Activated effector memory CD4-positive, alpha-beta T cell treated with anti-CD3 and anti-CD28 coated beads, Interleukin-2, amount 50 U/mL, for 16 hours (primary cell): ENCODE measurements at places on chromosomes 4 and X.
A peak's percentile ranks its signal among the peaks of the same experiment; 100 is the strongest.

GRCh38 chr4:117957571-117957970 is 76.7 kb upstream of the NDST3 start:
- no peak for DNase-seq

- DNase-seq = no peak
Observed at GRCh38 chr4:178665916-178666315, 1223.7 kb upstream of the AGA start.

- no peak for DNase-seq
Observed at GRCh38 chrX:68660746-68661145, 13.3 kb downstream of the STARD8 start.

- DNase-seq = peak; percentile 67
Observed at GRCh38 chr4:26746802-26747213, 113.8 kb upstream of the STIM2 start.

DNA sequence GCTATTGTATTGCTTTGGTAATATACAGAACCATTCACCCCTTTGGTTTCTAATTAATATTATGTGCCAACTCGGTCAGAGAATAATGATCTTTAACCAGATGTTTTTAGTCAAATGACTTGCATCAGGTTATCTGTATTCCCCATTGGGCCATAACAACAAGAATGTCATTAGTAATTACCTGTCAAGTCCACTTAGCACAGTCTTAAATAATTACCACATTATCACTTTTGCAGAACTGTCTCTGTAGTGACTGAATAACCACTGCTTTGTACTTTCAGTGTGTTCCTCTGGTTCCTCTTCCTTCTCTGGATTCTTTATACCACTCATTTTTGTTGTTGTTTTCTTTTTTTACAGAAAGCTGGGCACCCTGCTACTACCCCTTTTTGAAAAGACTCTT is 257.7 kb upstream of the SPOCK3 start:
- no peak for DNase-seq

DNA sequence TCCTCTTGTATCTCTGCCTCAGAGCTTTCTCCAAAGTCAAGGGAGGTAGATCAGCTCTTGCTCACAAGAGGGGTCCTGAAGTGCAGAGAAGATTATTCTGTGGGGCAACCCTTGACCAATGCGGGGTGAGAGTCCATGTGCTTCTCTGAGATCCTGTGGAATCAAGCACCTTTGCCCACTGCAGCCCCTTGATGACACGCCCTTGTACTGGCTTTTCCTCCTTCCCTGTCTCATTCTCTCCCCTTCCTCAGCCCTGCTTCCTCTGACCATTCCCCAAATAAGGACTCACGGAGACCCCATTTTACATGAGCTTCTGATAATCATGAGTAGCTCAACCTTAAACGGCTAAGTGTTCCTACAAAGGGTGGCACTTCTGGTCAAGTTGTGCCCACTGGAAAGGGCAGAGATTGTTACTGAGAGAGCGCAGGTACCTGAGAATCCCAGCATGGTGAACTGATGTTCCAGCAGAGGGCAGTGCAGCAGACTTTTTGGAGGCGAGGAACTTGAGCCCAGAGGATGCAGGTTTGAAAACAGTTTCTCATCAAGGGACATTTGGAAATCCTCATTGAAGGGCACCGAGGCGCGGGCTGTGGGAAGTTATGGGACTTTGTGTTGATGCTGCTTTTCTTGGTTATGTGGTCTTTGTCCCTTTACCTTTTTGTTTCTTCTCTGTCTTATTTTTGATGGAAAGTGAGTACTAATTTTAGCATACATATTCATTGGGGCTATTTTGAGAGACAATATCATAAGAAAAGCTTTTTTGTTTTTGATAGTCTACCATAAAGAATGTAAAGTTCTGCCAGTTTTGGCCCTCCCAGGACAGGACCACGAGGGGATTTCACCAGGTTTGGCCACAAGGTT is 201.3 kb downstream of the RBM46 start:
- peak; percentile 65 for DNase-seq

DNA sequence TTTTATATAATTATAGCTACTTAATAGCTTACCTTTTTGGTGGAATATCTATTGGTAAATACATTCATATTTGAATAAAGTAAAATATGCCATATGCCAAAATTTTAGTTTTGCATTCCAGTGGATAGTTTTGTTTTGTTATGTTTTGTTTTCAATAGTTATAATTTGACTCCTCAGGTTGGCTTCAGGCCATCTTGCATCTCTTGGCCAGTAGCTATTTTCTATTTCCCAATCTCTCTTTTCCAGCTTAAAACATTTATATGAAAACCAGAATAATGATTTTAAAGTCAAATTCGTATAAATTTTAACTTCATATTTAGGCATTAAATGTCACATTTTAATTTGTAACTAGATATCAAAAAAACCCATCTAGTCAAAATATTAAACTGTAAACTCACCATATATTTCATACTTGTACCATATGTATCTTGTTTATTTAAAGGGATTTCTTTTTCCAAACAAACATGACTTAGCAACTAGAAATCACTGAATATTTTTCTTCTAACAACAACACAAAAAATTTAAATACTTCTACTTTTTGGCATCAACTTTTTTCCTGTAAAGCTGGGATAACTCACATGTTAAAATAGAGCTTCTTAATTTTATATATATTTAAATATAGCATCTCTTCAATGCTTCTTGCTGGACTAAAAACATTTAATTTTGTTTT is 1209.6 kb downstream of the PCDH7 start:
- no peak for DNase-seq

GRCh38 chrX:77935886-77936285 is 25.4 kb downstream of the ATP7A start:
- DNase-seq = no peak

DNA sequence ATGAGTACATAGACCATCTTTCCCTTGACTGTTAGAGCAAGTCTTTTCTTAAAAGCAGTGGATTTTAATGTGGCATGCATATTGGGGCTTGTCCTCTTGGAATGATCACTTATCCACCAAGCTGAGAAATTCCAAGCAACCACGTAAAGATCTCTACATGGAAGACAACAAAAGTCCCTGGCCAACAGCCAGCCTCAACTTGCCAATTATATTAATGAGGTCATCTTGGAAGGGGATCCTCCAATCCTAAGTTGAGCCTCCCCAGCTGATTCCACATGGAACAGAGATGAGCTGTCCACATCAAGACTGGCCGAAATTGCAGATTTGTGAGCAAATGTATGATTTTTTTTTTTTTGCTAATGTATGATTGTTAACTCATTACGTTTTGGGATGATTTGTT is 20.6 kb upstream of the FTHL17 start:
- no peak for DNase-seq

DNA sequence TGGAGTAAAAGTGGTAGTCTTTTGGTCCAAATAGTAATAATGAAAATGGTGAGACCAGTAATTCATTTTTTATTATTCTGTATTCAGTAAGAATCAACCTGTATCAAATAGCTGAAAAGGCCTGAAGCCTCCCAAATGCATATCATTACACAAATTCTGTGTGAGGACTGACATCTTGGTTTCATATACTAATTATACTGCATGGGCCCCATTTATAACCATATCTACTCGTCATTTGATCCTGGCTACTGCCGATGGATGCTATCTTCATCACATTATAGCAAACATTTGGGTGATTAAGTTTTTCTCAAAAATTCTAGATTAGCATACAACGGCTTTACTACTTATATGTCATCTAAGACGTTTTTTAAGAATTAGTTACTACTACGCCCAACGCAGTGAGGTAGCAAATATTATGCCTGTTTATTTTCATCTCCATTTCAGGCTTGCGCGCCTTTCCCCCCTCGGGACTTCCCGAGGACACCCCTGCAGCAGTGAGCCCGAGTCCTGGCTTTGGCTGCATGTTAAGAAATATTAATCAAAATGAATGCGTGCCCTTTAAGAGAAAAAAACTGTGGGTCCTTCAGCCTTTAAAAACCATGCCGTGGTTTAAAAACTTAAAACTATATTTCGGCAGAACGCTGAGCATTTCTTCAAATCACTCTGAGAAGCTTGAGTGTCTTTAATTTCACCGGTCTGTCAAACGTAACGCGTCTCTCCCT is 814 bp upstream of the MMAA start:
- peak; percentile 68 for DNase-seq

DNA sequence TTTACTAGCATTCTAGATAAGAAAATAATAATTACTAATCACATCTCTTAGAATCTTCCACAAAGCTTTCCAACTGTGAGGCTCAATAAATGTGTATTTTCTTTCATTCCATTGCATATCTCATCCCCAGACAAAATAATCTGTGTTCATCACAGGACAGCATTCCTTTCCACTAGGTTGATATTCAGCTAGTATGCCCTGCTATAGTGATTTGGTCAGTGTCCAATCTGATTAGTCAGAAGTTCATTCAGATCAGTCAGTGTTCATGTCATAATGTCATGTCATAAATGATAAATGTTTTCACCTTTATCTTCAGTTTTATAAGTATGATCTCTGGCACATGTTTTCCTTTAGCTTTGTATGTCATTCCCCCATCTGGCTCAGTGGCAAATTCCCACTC is 611.4 kb downstream of the KCTD8 start:
- no peak for DNase-seq

- DNase-seq = no peak
Observed at GRCh38 chrX:72536542-72536941, 36.1 kb downstream of the HDAC8 start.

DNA sequence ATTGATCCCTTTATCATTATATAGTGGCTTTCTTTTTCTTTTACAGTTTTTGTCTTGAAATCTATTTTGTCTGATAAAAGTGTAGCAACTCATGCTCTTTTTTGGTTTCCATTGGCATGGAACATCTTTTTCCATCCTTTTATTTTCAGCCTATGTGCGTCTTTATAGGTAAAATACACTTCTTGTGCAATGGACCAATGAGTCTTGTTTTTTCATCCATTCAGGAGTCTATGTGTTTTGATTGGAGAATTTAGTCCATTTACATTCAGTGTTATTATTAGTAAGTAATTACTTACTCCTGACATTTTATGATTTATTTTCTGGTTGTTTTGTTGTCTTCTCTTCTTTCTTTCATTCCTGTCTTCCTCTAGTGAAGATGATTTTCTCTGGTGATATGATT is 66.4 kb upstream of the IL2 start:
- no peak for DNase-seq

- no peak for DNase-seq
Observed at GRCh38 chr4:141658309-141658708, 21.9 kb downstream of the IL15 start.

DNA sequence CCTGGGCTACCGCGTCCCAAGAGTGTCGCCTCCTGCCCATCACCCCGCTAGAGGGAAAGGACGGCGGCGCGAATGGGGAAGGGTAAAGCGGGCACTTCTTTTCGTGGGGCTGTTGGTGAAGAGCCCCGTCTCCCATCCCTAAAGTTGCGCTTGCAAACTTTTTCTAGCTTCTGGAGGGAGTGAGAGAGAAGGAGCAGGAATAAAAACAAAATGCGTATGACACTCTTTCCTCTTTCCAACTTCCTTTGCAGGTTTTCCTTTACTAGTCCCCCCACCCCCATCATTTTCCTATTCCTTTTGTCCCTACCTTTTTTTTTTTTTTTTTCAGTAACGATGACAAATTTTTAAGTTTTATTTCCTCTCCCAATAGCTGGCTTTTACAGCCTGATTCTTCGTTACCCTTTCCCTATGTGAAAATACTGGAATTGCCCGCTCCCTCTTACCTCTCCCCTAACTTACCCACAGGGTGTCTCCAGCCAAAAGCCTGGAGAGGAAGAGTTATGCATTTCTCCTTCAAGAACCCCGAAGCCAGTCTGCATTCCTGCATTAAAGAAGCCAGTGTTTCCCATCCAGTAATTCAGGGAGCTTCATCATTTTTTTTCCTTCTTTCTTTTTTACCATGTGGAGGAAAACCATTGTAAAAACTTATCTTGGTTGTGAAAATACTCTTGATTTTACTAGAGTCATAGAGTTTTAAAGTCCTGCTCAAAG is 613 bp upstream of the ARSJ start:
- DNase-seq = no peak

DNA sequence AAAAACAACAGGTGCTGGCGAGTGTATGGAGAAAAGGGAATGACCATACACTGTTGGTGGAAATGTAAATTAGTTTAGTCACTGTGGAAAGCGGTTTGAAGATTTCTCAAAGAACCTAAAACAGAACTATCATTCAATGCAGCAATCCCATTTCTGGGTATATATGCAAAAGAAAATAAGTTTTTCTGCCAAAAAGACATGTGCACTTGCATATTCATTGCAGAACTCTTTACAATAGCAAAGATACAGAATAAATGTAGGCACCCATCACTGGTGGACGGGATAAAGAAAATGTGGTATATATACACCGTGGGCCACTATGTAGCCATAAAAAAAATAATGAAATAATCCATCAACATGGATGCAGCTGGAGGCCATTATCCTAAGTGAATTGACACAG is 105.1 kb upstream of the FSTL5 start:
- no peak for DNase-seq

GRCh38 chr4:38094419-38094818 is 134.2 kb downstream of the PTTG2 start:
- no peak for DNase-seq

GRCh38 chr4:131137196-131137595 is 2011.9 kb upstream of the PCDH10 start:
- no peak for DNase-seq

- no peak for DNase-seq
Observed at GRCh38 chr4:8291701-8292477, 22.3 kb downstream of the HTRA3 start.

- no peak for DNase-seq
Observed at GRCh38 chr4:7017446-7018048, 25.6 kb upstream of the TADA2B start.

- no peak for DNase-seq
Observed at GRCh38 chr4:52701207-52701606, 42.1 kb upstream of the USP46 start.

GRCh38 chr4:17232566-17233253 is 279.2 kb downstream of the QDPR start:
- no peak for DNase-seq

GRCh38 chr4:7238300-7238960 is 46.1 kb downstream of the SORCS2 start:
- no peak for DNase-seq

GRCh38 chr4:36187723-36188333 is 56.5 kb downstream of the ARAP2 start:
- no peak for DNase-seq

DNA sequence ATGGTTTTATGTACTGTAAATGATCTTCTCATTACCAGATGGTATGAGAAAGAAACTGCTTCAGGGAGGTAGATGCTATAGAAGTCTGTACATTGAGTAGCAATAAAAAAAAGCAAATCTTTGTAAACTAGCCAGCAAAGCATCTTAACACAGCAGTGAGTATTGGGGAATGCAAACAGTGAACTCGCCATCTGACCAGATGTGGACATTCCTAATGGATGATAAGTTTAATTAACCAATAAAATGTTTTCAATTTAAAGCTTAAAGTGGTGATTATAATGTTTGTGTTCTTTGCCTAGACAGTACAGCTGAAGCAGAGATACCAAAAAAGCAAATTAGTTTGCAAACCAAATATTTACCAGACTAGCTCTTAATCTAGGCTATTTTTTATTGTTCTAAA is 1144.2 kb downstream of the FAT4 start:
- no peak for DNase-seq

- DNase-seq = no peak
Observed at GRCh38 chrX:132592880-132593279, 104.0 kb upstream of the MBNL3 start.
